ENCODE measurements at places on chromosomes 5 and 9.
A peak's percentile ranks its signal among the peaks of the same experiment; 100 is the strongest.

- DNase-seq: no peak
Measured at GRCh38 chr5:66660396-66660795, 64.2 kb downstream of the MAST4 start.

DNA sequence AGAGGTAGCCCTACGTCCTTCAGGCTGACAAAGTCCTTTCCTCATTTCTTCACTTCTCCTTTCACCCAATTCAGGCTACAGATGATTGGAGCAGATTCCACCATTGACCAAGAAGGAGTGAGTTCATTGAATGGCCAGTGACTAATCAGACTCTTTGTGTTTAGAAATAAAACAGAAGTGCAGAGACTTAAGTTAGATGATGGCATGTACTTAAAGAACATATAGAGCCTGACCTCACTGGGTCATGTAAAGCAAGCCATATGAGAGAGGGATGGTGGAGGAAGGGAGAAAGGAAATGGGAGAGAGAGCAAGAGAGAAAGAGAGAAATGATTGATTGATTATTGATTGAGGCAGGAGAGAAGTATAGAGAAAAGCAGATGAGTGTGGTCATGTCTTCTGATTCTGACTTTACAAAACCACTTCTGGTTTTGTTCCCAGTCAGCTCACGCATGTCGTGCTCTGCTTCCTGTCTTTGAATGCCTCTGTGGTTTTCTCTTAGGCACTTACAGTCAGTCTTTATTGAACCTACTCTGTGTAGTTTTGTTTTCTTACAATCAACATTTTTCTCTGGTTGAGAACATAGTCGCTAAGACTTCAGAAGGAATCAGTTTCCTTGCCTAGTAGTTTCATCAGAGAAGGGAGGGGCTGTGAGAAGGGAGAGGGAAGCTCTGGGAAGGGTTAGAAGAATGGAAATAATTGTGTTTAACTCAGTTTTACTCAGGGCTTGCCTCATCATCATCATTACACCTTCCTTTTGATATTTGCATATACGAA, 149.2 kb upstream of the KLF9 start:
- DNase-seq: no peak

DNA sequence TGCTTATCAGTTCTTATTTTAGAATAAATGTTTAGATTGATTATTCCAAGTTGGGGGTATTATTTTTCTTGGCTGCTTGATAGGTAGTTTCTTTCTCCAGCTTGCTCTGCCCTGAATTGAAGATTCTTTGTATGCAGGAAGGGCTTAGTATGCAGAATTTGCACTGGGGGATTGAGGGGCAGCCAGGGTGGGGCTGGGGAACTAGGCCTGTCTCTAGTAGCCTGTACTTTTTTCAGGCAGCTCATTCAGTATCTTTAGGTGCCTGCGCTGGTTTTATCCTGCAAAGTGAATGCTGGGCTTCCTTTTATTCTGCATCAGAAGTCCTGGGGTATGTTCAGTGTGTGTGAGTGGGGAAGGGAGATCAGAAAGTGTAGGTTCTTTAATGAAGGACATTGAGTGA, 228.3 kb upstream of the ELL2 start:
- DNase-seq: no peak

- DNase-seq: no peak
Measured at GRCh38 chr5:148729182-148729581, 74.9 kb upstream of the HTR4 start.

- DNase-seq: no peak
Measured at GRCh38 chr5:92616085-92616484, 964.9 kb downstream of the NR2F1-AS1 start.

DNA sequence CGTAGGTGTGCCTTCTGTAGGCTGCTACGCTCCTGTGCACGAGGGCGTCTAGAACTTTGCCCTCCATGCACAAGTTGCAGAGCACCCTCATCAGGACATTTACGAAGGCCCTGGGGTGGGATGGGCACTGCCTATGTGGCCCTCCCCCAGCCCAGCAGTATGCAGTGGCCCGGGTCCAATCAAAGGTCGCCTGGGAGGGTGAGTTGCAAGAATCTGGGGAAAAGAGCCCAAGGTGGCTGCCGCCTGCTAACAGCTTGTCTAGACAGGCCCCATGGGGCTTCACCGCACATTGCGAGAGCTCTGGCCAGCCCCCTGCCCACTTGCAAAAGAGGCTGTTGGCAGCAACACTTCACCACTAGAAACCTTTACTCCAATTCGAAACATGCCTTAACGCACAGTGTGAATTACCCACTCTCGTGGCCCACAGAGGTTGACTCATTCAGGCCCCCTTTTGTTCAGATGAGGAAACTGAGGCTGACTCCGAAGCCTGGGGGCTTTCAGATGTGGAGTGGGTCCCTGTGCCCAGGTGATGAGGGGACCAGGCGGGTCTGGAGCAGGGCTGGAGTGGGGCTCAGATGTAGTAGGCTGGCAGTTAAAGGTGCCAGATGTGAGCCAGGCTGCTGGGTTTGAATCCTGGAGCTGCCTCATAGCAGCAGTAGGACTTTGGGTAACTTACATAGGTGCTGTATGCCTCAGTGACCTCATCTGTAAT, 31.8 kb upstream of the IL17B start:
- no peak for DNase-seq

GRCh38 chr5:109929911-109930310, 240.2 kb downstream of the MAN2A1 start:
- no peak for DNase-seq

DNA sequence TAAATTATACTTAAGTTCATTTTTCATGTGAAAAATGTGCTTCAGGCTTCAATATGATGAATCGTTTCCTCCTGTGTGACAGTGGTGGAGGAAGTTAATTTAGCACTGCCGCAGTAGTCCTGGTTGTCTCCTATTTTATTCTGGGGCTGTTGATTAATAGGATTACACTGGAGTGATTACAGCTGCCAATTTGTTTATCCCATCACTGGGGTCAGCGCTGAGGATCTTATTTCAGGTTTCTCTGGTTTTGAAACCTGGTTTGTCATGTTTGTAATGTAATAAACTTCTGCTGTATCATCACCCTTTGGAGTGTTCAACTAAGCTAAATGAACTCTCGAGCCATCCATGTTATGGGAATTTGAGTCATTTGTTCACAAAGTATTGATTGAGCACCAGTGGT, 241.7 kb upstream of the KCNN2 start:
- DNase-seq: no peak

DNA sequence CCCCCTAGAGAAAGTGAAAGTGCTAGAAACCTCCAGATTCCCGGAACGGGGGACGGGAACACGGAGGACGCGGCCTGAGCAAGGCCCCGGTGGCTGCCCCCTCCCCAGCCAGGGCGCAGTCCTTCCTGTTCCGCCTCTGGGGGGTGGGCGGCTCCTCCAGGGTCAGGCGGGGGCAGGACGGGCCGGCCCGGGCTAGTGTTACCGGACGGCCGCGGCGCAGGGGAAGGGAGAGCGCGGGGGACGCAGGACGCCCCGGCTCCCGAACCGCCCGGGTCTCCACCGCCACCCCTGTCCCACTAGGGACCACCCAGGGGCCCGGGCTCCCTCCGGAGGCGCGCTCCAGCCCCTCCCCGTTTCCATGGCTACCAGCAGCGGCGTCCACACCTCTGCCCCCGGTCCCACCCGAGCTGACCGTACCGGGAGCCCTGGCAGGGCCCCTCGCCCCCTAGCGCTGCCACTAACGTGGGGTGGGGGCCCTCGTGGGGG, 579 bp downstream of the SLC12A7 start:
- peak; percentile 43 for DNase-seq

DNA sequence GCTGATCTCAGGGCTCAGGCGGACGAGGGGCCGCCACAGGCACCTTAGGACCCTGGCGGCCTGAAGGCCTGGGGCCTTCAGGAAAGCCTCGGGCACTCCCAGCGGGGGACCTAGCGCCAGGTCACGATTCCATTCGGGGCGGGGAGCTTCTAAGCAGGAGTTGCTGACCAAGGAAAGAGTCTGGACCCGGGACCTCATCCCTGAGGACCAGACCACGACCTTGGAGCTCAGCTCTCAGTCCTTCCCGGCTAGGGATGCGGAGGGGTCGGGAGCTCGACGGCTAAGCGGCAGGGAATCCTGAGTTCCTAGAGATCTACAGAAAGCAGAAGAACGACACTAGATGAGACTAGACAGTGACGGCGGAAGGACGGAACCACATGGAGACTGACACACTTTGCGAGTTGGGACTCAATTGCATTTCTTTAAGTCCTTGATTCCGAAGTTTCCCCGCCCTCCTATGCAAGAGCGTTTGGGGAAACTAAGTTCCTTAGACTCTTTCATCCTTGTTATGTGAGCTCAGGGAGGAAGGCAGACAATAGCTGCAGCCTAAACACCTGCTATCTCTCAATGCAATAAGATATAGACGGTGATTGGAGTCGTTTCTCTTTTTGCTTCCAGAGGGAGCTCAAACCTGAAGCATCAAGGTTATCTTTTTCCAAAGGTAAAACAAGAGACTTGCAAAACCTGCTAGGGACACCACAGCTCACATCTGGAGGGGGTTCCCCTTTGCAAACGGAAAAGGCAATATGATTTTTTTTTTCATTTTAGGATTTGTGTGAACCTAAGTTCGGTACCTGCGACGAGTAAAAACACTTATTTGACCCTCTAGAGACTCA, 9.7 kb downstream of the NR2F1-AS1 start:
- no peak for DNase-seq

- no peak for DNase-seq
Measured at GRCh38 chr5:173631478-173631877, 15.0 kb upstream of the BOD1 start.

GRCh38 chr9:132500193-132500592, 82.2 kb upstream of the BARHL1 start:
- no peak for DNase-seq

GRCh38 chr9:36873247-36873875, 160.7 kb downstream of the PAX5 start:
- peak; percentile 80 for DNase-seq

- no peak for DNase-seq
Measured at GRCh38 chr5:171954721-171955120, 51.7 kb downstream of the FBXW11 start.

DNA sequence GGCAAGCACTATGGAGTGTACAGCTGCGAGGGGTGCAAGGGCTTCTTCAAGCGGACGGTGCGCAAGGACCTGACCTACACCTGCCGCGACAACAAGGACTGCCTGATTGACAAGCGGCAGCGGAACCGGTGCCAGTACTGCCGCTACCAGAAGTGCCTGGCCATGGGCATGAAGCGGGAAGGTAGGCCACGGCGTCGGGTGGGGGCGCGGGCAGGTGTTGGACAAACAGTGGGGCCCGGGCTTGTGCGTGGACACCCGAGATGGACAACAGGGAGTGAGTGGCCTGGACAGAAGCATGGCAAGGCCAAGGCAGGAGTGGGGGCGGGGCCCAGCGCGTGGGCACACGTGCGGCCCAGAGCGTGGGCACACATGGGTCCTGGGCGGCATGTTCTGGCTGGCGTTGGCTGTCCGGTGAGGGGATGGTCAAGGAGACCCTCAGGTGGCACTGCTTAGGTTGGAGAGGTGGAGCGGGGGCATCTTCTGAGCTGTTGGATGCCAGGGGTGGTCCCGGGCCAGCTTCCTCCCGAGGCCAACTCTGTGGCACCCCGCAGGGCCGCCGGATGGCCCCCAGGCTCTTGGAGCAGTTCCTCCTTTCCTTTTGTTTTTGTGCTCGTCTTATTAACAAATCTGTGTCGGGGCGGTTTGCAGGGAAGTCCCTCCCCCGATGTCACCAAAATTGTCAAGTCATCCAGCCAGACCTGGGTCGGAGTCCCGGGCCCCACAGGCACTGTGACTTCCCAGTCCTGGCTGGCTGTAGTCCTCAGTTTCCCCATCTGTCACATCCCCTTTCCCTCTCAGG, 82.9 kb downstream of the RXRA start:
- DNase-seq: no peak

DNA sequence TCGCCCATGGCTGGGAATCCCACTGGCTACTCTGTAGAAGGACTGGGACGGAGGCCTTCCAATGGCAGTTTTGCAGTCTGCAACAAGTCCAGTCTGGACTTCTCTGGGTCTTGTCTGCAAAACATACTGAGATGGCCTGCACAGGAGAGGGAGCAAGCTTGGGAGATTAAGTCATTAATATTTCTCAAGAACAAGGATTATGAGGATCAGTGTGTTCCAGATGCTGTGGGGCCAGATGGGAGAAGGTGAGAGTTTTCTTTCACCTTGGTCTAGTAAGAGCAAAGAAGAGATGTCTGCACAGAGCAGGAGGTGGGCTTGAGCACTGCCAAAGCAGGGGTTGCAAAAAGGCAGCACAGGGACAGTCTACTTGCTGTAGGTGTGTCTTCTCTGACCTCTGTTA, at the start of gene PDE6A:
Gene PDE6A (minus strand): TSS at position 128 of the 400 bp plus-strand sequence. CDS start 120 bp downstream, at position 8.
- no peak for DNase-seq

GRCh38 chr5:76804266-76804665, 14.6 kb upstream of the F2RL1 start:
- DNase-seq: no peak

- no peak for DNase-seq
Measured at GRCh38 chr5:40383749-40384651, 295.7 kb upstream of the PTGER4 start.

GRCh38 chr5:65468633-65469032, 13.1 kb downstream of the ADAMTS6 start:
- no peak for DNase-seq

GRCh38 chr9:6226696-6227095, 11.1 kb downstream of the IL33 start:
- no peak for DNase-seq

DNA sequence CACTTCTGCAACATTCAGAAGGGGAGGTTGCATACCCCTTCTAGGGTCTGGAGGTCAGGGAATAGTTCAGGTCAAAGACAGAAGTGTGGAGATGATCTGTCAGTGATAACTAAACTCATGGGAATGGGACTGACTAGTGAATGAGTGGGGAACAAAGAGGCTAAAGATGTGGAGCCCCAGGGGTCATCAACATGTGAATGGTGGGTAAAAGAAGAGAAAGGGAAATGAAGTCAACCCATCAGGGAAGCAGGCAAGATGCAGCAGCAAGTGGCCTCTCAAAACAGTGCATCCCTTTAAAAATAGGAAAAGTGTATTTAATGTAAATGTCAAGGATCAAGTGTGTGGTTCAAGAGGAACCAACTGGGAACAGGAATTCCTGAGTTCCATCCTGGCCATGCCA, 69.9 kb downstream of the PLPPR1 start:
- no peak for DNase-seq

DNA sequence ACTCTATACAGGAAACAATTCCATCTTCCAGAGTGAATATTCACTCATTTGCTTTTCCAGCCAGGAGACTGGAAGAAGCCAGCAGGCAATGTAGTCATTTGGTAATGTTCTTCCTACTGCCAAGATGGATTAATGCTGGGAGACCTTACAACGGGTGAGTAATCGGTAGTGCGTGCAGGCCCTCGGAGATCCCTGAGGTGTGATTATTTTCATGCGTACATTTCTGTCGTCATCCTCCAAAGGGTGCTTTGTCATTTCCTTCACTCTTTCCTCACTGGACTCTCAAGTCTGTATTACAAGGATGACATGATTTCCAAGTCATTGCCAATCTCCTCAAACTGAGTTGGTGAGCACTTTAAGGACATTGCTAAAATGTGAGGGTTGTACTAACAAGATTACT, 263.5 kb downstream of the CWC27 start:
- DNase-seq: no peak

DNA sequence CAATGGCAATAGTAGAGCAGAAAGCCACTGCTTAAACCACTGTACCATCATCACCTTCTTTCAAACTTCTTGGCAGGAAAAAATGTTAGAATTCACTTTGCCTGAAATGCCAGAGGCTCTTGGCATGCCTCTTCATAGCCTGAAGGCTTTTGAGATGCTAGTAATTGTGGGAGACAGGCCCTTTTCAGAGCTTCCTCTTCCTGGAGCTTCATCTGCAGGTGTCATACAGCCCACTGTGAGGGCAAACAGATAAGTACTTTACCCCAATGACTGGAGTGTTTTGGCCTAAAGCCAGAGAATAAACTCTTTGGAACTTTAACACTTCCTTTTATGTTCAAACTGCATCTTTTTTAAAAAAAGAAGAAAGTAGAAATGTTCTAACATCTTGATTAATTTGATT, 81.3 kb upstream of the TMEM171 start:
- no peak for DNase-seq

- no peak for DNase-seq
Measured at GRCh38 chr5:26740182-26740581, 298.2 kb downstream of the CDH9 start.

All from activated CD4-positive, CD25-positive, alpha-beta regulatory T cell treated with anti-CD3 and anti-CD28 coated beads, Interleukin-2, amount 50 U/mL, for 72 hours (primary cell).